Chondrocyte (in vitro differentiated cells): ENCODE measurements at places on chromosomes 7 and 10. TPM values are rescaled to one million over a fixed set of nuclear protein-coding genes. Genes with fewer than 3 reads are reported as not detected.

DNA sequence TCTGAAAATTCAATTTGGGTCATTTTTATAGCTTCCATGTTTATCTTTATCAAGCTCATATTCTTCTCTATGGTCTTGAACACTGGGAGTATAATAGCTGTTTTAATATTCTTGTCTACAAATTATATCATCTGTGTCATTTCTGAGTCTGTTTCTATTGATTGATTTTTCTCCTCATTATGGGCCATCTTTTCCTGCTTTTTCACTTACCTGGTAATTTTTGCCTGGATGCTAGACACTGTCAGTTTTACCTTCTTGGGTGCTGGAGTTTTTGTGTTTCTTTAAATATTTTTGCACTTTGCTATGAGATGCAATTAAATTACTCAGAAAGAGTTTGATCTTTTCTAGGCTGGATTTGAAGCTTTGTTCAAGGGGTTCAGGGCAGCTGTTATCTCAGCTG lies 26.8 kb upstream of the KDM7A start:
- no peak for DNase-seq
- no peaks in the 10 kb centered on the region for H3K36me3 ChIP-seq
- no peak overlapping the region for H3K27ac ChIP-seq

The IL6 gene
- 0.45 to 0.82 TPM in 2 of 3 replicates, not detected in the other for total RNA-seq

- no peak overlapping the region for H3K4me3 ChIP-seq
- no peaks in the 10 kb centered on the region for H3K36me3 ChIP-seq
- no peak for DNase-seq
- H3K4me1 ChIP-seq = no peaks in the 10 kb centered on the region
Measured at GRCh38 chr7:136034132-136034531, 57.0 kb upstream of the MTPN start.

- H3K27me3 ChIP-seq = no peaks in the 10 kb centered on the region
- peaks cover 66% of the 10 kb centered on the region for H3K4me1 ChIP-seq
- no peak overlapping the region for H3K4me3 ChIP-seq
- peak overlapping the region; percentile 98 for H3K27ac ChIP-seq
- H3K36me3 ChIP-seq = peaks cover 15% of the 10 kb centered on the region
- no peak for DNase-seq
Measured at GRCh38 chr7:139682136-139683013, 95.4 kb downstream of the HIPK2 start.

DNA sequence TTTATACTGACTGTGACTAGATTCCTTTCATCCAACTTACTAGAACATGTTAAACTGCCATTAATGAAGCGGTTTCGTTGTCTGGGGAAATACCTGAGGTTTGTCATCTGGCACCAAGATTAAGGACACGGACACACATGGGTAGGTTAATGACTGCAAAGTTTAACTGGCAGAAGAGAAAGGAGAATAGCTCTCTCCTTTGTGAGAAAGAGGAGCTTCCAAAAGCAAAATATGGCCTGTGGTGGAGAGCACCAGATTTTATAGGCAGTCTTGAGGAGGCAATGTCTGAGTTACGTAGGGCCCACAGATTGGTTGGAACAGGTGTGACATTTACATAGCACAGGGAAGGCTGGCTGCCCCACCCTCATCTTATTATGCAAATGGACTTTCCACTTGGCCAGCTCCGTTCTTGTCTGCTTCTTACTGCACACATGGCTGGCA lies 1193.0 kb upstream of the CELF2 start:
- H3K27ac ChIP-seq = no peak overlapping the region
- no peak overlapping the region for H3K4me3 ChIP-seq
- H3K27me3 ChIP-seq = no peaks in the 10 kb centered on the region
- H3K4me1 ChIP-seq = no peaks in the 10 kb centered on the region
- H3K36me3 ChIP-seq = no peaks in the 10 kb centered on the region
- DNase-seq = no peak

DNA sequence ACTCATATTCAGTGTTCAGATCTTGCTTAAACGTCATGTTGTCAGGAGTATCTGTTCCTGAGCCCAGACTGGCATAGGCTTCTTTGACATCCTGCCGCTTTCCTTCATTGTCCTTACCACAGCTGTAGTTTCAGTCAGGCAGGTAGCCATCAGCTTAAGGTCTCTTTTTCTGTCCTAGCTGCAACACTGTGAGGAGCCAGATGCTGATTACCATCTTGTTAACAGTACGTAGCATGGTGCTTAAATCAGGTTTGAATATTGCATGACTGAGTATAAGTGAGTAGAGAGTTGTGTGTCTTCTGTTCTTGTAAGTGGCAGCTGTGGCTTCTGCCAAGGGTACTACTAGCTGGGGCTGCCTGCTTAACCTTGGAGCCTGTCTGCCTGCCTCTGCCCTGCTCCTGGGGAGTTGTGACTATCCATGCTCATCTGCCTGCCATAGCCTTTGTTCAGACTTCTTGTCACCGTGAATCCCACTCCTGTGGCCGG lies 92.6 kb downstream of the MAPK8 start:
- peaks cover 21% of the 10 kb centered on the region for H3K4me1 ChIP-seq
- no peaks in the 10 kb centered on the region for H3K36me3 ChIP-seq
- H3K27me3 ChIP-seq = no peaks in the 10 kb centered on the region
- H3K4me3 ChIP-seq = no peak overlapping the region

The MGAM2 gene
- not detected in 3 replicates for total RNA-seq
